Activated CD4-positive, alpha-beta memory T cell treated with anti-CD3 and anti-CD28 coated beads, Interleukin-2, amount 10 ng/mL, durations not matched to agents 7 days and 5 days (primary cell): ENCODE measurements at places on chromosomes 4 and X. TPM values are rescaled to one million over a fixed set of nuclear protein-coding genes. Genes with fewer than 3 reads are reported as not detected.
A peak's percentile ranks its signal among the peaks of the same experiment; 100 is the strongest.

- no peak for DNase-seq
- no peaks in the 10 kb centered on the region for H3K4me1 ChIP-seq
- H3K27me3 ChIP-seq: peaks cover 5% of the 10 kb centered on the region
- no peaks in the 10 kb centered on the region for H3K36me3 ChIP-seq
- no peak overlapping the region for H3K4me3 ChIP-seq
These were observed 21.9 kb upstream of the FAM47C start for GRCh38 chrX:36986231-36986630.

HMGB3 gene
- 50.1 TPM for total RNA-seq

- no peak overlapping the region for H3K4me3 ChIP-seq
- no peak overlapping the region for H3K27ac ChIP-seq
- no peak for DNase-seq
- H3K4me1 ChIP-seq: no peaks in the 10 kb centered on the region
These were observed 97.8 kb downstream of the WFS1 start for GRCh38 chr4:6367371-6367851.

- no peak for DNase-seq
- peaks cover 7% of the 10 kb centered on the region for H3K36me3 ChIP-seq
- H3K4me3 ChIP-seq: no peak overlapping the region
- no peaks in the 10 kb centered on the region for H3K27me3 ChIP-seq
These were observed 107.4 kb downstream of the DDIT4L start for GRCh38 chr4:100082852-100083251.

GRCh38 chrX:19515615-19516105 lies 352 bp upstream of the MAP3K15 start:
- no peak overlapping the region for H3K4me3 ChIP-seq
- no peaks in the 10 kb centered on the region for H3K4me1 ChIP-seq
- H3K27me3 ChIP-seq: peaks cover 29% of the 10 kb centered on the region

SLC16A2 gene
- not detected for total RNA-seq

DNA sequence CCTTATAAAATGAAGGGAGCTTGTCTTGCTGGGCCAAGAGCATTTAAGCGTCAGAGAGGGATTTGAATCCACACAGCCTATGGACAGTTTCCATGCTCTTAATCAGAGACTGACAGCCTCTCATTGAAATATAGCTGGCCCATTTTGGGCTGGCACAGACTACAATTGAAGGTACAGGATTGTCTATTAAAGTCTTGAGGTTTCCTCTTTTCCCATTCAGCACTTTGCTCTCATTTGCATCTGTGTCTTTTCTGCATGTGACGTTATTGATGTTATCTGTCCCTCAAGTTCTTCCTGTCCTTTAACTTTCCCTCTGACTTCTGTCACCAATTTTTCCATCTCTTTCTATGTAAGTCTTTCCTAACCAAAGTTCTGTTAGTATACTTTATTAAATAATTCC lies 133.3 kb upstream of the SFRP2 start:
- no peak for DNase-seq
- H3K27me3 ChIP-seq: peaks cover 4% of the 10 kb centered on the region
- H3K27ac ChIP-seq: no peak overlapping the region
- H3K36me3 ChIP-seq: no peaks in the 10 kb centered on the region
- no peaks in the 10 kb centered on the region for H3K4me1 ChIP-seq
- no peak overlapping the region for H3K4me3 ChIP-seq

PDZD4 gene
- total RNA-seq: 0.88 TPM

DNA sequence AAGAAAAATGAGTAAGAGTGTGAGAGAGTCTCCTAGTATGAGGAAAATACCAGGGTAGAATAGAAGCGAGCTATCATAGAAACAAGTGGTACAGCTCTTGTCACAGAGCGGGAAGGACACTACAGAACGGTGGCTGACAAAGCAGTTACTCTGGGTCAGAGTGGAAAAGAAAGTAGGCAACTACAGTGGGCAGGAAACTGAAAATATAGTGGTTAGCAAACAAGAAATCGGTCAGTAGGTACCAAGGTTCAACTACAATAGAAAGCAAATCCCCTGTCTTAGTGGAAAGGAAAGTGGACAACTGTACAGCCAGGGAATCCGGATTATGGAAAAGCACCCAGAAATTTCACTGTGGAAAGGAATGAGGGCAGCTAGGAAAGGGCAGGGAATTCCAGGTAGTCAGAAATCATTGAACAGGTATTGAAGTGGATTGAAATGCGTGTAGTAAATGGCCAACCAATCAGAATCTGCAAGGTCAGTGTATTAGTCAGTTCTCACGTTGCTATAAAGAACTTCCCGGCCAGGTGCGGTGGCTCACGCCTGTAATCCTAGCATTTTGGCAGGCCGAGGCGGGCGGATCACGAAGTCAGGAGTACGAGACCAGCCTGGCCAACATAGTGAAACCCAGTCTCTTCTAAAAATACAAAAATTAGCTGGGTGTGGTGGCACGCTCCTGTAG lies 219.6 kb upstream of the DIAPH2 start:
- H3K4me1 ChIP-seq: no peaks in the 10 kb centered on the region
- DNase-seq: no peak
- H3K27ac ChIP-seq: no peak overlapping the region
- no peaks in the 10 kb centered on the region for H3K36me3 ChIP-seq

DNA sequence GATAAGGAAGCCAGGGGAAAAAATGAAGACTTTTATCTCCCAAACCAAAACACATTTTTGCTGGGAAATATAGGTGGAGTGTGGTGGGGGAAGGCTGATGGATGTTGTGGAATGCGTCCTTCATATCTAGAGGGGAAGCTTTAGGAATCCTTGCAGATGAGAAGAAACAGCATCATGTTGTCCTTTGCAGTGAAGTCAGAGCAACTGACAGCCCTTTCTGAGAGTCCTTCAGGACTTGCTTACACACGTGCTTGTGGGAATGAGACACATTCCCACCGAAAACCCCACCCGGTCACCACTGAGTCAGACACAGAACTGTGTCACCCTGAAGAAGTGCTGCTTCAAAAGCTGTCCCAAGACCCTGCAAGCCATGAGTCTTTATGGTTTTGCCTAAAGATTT lies 81.5 kb downstream of the SHROOM2 start:
- H3K36me3 ChIP-seq: no peaks in the 10 kb centered on the region
- peaks cover 19% of the 10 kb centered on the region for H3K27me3 ChIP-seq
- H3K4me3 ChIP-seq: no peak overlapping the region
- no peaks in the 10 kb centered on the region for H3K4me1 ChIP-seq
- no peak for DNase-seq

GRCh38 chr4:88007304-88008121 lies at the start of gene PKD2:
TSS of gene PKD2 (plus strand) at chr4:88007635. CDS start at chr4:88007734, 99 bp downstream.
- H3K4me1 ChIP-seq: peaks cover 32% of the 10 kb centered on the region
- H3K36me3 ChIP-seq: peaks cover 12% of the 10 kb centered on the region
- peak within 1 kb of the TSS; percentile 91 for H3K4me3 ChIP-seq
- H3K27me3 ChIP-seq: peaks cover 18% of the 10 kb centered on the region

- H3K27me3 ChIP-seq: no peaks in the 10 kb centered on the region
- H3K4me3 ChIP-seq: no peak overlapping the region
These were observed 1249.8 kb downstream of the RAPGEF2 start for GRCh38 chr4:160352637-160353036.

- no peaks in the 10 kb centered on the region for H3K27me3 ChIP-seq
- no peak for DNase-seq
- no peaks in the 10 kb centered on the region for H3K4me1 ChIP-seq
- H3K27ac ChIP-seq: no peak overlapping the region
- H3K36me3 ChIP-seq: no peaks in the 10 kb centered on the region
These were observed 556.8 kb upstream of the PCDH10 start for GRCh38 chr4:132592340-132592739.

- DNase-seq: no peak
- no peak overlapping the region for H3K27ac ChIP-seq
- no peaks in the 10 kb centered on the region for H3K36me3 ChIP-seq
These were observed 765.4 kb upstream of the PCDH10 start for GRCh38 chr4:132383571-132384199.

DNA sequence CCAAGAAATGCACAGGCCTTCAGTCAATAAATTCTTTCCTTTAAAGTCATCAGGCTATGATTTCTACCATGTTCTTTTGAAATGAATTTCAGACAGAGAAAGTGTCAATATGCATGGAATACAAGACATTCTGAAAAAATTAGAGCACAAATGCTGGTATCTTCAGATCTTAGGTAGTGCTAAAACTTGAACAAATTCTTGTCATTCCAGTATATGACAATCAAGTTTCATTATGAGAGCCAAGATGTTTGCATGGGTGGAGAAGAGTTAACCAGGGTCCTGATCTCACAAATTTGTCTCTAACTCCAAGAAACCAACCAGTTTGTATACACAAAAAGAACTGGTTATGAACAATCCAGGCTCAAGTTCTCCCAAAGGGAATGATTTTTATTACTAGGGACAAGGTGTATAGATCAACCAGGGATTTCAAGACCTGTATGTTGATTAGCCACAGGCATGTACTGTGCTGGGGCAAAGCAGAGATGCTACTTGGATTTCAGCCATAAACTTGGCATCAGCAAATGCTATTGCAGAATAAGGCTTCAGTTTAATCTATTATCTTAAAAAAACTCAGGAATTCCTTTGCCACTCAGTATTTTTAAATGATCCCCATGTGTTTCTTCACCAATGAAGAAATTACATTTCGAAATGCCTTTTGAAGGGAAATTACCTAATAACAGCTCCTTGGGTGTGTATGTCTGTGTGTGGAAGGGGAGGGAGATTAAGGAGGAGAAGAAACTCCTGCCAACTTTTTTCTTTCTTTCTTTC lies 69.7 kb downstream of the FANCB start:
- no peaks in the 10 kb centered on the region for H3K27me3 ChIP-seq
- H3K4me3 ChIP-seq: no peak overlapping the region
- peaks cover 13% of the 10 kb centered on the region for H3K4me1 ChIP-seq
- no peak overlapping the region for H3K27ac ChIP-seq

DNA sequence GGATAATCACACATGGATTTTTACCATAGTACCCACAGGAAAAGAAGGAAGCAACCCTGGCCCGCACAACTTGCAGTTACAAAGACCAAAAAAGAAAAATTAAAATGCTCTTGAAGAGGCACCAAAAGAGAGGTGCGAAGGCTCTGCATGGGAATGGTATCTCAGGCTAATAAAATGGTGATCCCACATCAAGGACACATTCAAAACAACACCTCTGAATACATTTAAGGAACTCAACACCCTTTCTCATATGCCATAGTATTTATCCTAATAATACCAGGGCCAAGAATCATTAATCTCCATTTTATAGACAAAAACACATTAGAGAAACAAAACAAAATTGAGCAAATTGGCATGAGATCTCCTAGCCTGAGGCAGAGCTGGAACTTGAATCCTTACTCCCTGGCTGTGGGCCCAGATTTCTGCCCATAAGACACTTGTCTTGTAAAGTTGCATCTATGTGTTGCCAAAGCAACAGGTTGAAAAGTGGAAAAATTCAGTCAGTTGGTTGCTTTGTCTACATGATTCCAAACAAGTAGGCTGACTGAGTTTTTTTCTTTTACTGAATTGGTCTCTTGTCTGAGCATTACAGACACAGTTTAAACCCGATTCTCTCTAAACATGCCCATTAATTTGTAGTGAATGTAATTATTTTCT lies 33.5 kb downstream of the GUCY2F start:
- no peak overlapping the region for H3K4me3 ChIP-seq
- H3K27me3 ChIP-seq: peaks cover 1% of the 10 kb centered on the region
- DNase-seq: no peak
- no peak overlapping the region for H3K27ac ChIP-seq
- H3K4me1 ChIP-seq: no peaks in the 10 kb centered on the region
- H3K36me3 ChIP-seq: no peaks in the 10 kb centered on the region

- H3K4me1 ChIP-seq: no peaks in the 10 kb centered on the region
- no peaks in the 10 kb centered on the region for H3K36me3 ChIP-seq
- no peak overlapping the region for H3K27ac ChIP-seq
- no peak overlapping the region for H3K4me3 ChIP-seq
These were observed 385.4 kb upstream of the MAD2L1 start for GRCh38 chr4:120452001-120452400.

- H3K4me1 ChIP-seq: no peaks in the 10 kb centered on the region
- no peak overlapping the region for H3K4me3 ChIP-seq
- H3K27me3 ChIP-seq: no peaks in the 10 kb centered on the region
- no peak for DNase-seq
- no peak overlapping the region for H3K27ac ChIP-seq
These were observed 68.2 kb downstream of the AGTR2 start for GRCh38 chrX:116238567-116239255.

GRCh38 chr4:60726779-60727178 lies 473.3 kb upstream of the ADGRL3 start:
- no peak for DNase-seq
- H3K4me1 ChIP-seq: no peaks in the 10 kb centered on the region
- no peak overlapping the region for H3K4me3 ChIP-seq
- H3K27me3 ChIP-seq: no peaks in the 10 kb centered on the region
- H3K36me3 ChIP-seq: no peaks in the 10 kb centered on the region

DNA sequence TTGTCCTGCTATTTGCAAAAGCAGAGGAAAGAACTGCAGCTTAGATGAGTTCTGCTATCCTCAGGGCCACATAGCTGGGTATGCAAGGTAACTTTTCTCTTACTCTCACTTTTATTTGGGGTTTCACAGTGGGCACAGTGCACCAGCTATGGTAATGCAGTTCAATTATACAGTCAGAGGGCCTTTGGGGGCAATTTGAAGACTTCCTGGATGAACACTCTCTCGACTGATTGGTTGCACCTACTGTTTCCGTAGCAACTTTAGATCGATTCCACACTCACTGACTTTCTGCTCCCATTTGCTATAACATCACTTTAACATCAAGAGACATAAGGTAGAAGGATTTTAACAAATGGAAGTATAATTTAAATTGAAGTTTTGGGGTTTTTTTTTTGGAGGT lies 128.6 kb downstream of the SLC39A8 start:
- no peak overlapping the region for H3K27ac ChIP-seq
- no peak overlapping the region for H3K4me3 ChIP-seq
- no peaks in the 10 kb centered on the region for H3K36me3 ChIP-seq
- DNase-seq: no peak

GRK4 gene
- total RNA-seq: 3.6 TPM

VCX2 gene
- total RNA-seq: not detected

DNA sequence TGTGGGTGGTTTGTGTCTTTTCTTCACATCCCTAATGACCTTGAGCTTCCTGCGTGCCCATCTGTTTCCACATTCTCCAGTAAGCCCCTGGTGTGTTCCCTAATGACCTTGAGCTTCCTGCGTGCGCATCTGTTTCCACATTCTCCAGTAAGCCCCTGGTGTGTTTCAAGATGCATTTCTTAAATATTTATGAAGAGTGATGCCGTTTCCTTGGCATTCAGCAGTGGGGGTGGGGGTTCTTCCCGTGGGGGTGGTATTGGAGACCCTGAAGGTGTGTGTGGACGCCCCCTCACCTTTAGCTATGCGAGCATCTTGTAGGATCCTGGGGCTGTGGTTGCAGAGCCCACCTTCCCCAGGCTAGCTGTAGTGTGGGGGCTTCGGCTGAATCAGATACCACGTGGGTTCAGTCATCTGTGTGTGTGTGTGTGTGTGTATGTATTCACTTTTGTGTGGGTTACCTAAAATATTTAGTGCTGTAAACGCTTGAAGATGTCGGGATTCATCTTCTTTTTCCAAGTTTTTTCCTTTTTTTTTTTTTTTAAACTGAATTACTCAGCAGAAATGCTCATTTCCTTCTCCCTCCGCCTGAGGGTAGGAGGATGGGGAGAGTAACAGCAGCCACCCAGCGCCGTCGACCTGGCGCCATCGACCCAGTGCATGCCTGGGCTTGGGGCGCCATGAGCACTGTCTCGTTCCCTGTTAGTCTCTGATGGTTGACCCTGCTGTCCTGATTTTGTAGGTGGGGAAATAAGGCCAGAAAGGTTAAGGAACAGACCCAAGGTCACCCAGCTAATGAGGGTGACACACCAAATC lies 9.9 kb downstream of the NSG1 start:
- no peak for DNase-seq
- no peaks in the 10 kb centered on the region for H3K4me1 ChIP-seq
- no peaks in the 10 kb centered on the region for H3K27me3 ChIP-seq
